CD4-positive, alpha-beta T cell treated with Interleukin-12 subunit alpha and Interleukin-12 subunit beta, for 1 hour (primary cell): ENCODE measurements at places on chromosomes 7 and 10.
A peak's percentile ranks its signal among the peaks of the same experiment; 100 is the strongest.

- DNase-seq, result no peak
Observed at GRCh38 chr10:80709866-80710265, 172.2 kb downstream of the SH2D4B start.

- DNase-seq, result no peak
Observed at GRCh38 chr10:57716884-57717283, 550.8 kb downstream of the IPMK start.

GRCh38 chr7:122467661-122468449 is 163.3 kb upstream of the FEZF1 start:
- no peak for DNase-seq

GRCh38 chr7:158676906-158677305 is 27.7 kb downstream of the NCAPG2 start:
- no peak for DNase-seq

- DNase-seq, result peak; percentile 27
Observed at GRCh38 chr7:97506728-97507127, 225.2 kb upstream of the TAC1 start.

GRCh38 chr10:126691456-126691855 is 21.0 kb upstream of the C10orf90 start:
- no peak for DNase-seq
